ENCODE measurements at places on chromosomes 7 and 10. TPM values are rescaled to one million over a fixed set of nuclear protein-coding genes. Genes with fewer than 3 reads are reported as not detected.

DNA sequence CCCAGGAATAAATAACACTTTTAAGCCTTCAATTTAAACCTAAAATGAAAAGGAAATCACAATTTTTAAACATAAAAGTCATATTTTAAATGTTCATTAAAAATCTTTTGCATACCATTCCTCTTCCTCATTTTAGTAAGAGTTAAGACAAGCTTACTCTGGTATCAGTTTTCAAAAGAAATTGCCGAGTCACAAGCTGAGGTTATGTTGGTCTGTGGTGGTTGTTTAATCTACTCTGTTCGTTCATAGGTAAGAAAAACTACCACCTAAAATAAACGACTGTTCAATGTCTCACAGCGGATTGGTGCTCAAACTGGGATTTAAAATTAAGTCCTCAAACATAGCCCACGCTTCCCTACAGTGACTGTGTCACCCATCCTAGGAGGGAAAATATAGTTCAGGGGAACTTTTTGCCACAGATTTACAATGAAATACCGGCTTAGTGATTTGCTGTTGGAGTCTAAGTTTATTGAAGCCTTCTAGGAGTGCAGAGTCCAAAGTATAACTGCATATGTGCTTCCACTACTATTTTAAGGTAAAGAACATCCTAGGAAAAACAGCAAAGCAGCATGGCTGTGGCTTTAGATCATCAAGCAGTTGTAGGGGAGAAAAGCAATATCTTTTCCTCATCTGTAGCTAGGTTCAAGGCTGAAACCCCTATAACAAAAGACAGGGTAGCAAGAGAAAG, 61.1 kb downstream of the GNAT3 start:
- no peak for DNase-seq

DNA sequence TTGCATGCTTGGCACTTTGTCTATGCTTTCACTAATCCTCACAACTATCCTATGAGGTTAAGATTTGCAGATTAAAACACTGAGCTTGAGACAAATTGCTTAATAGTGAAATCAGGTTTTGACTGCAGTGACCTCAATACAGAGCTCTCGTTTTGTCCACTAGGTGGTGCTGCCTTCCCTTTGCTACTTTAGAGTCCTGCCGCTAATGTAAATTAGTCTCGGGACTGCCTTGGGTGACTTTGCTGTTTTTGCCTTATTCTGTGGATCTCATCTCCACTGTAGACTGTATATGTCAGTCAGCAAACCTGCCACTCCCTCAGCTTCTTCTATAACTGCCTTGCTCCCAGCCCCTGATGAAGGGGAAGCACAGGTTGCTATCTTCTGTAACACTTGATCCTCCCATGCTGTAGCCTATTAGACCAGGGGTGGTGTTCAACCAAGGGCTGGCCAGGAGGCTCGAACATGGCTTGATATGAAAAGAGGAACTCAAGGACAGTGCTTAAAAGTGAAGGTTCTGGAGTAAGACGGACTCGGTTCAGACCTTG, 26.0 kb downstream of the ASB4 start:
- DNase-seq = peak; percentile 75

GRCh38 chr7:132687981-132688383, 111.7 kb upstream of the PLXNA4 start:
- no peak for DNase-seq

- DNase-seq = peak; percentile 62
Observed at GRCh38 chr7:87797798-87798403, 78.3 kb downstream of the SLC25A40 start.

DNA sequence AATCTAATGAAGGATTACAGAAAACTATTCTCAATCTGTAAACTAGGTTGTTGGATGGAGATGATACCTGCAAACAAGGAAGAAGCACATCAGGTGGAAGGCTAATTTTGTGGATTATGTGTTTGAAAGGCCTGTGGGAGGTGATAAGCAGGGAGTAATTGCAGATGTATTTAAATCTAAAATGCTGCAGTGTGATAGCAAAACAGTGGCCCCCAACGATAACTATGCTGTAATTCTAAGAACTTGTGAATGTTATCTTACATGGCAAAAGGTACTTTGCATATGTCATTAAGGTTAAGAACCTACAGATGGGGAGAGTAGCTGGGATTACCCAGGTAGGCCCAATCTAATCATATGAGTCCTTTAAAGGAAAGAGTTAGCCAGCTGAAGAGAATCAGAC, 164.5 kb upstream of the AHR start:
- DNase-seq = no peak

AEBP1 gene
- not detected for total RNA-seq
